ENCODE measurements at places on chromosomes 16 and 17. TPM values are rescaled to one million over a fixed set of nuclear protein-coding genes. Genes with fewer than 3 reads are reported as not detected.

The HCFC1R1 gene
- total RNA-seq: 66.2 TPM

The TMC5 gene
- total RNA-seq: 1.8 TPM

The FAM171A2 gene
- 23.9 TPM for total RNA-seq

The XAF1 gene
- total RNA-seq: not detected

The GLIS2 gene
- 17.4 TPM for total RNA-seq

The C17orf50 gene
- not detected for total RNA-seq

The TMC8 gene
- total RNA-seq: 2.0 TPM

The DYNLRB2 gene
- not detected for total RNA-seq

The TEKT5 gene
- total RNA-seq: not detected

The RAD51D gene
- total RNA-seq: 13.7 TPM

The EVI2A gene
- not detected for total RNA-seq

The MPV17L gene
- 7.3 TPM for total RNA-seq

- H3K36me3 ChIP-seq: no peaks in the 10 kb centered on the region
- no peaks in the 10 kb centered on the region for H3K4me1 ChIP-seq
- H3K4me3 ChIP-seq: no peak overlapping the region
- no peak for DNase-seq
- H3K27ac ChIP-seq: no peak overlapping the region
- no peaks in the 10 kb centered on the region for H3K27me3 ChIP-seq
Observed at GRCh38 chr17:16989230-16989952, 17.5 kb upstream of the TNFRSF13B start.

GRCh38 chr17:68514831-68515635 lies 2.8 kb downstream of the PRKAR1A start:
- no peaks in the 10 kb centered on the region for H3K4me1 ChIP-seq
- no peak for DNase-seq
- no peaks in the 10 kb centered on the region for H3K27me3 ChIP-seq
- H3K27ac ChIP-seq: no peak overlapping the region
- peak overlapping the region; percentile 85 for H3K4me3 ChIP-seq
- H3K36me3 ChIP-seq: peaks cover 10% of the 10 kb centered on the region

DNA sequence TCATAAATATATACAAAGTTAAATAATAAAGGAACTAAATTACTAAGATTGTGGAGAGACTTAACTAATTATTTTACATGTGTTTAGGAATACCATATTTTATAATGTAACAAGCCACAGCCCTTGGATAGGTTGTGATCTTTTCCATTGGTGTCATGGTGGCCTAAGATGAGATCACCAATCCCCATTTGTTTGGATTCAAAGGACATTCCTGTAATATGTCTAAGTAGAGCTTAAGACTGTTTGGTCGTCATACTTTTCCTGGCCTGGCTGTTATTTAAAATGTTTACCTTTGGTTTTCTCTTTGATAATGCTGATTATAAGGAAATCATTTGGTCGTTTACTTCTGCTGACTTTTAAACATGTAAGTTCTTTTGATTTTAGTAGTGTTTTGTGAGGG lies 118.1 kb downstream of the NLK start:
- H3K27me3 ChIP-seq: no peaks in the 10 kb centered on the region
- H3K36me3 ChIP-seq: no peaks in the 10 kb centered on the region
- H3K27ac ChIP-seq: no peak overlapping the region
- H3K4me3 ChIP-seq: no peak overlapping the region
- DNase-seq: no peak

DNA sequence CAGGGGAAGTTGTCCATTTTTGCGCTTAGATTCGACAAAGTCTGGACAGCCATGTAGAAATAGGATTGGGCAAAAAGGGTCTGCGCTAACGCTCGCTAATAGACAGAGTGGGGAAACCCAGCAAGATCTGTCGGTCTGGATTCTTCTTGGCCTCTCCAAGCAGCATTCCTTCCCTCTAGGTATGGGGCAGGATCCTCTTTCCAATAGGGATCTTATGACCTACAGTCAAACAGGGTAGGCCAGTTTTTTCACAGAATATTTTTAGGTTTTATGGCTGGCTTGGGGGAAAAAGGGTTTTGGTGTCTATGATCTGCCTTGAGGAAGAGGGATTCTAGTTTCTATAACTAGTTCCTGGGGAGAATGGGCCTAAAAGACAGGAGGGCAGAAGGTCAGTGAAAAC lies 26.0 kb upstream of the GPT2 start:
- no peak overlapping the region for H3K27ac ChIP-seq
- H3K4me1 ChIP-seq: no peaks in the 10 kb centered on the region
- H3K36me3 ChIP-seq: no peaks in the 10 kb centered on the region
- H3K27me3 ChIP-seq: no peaks in the 10 kb centered on the region
- no peak overlapping the region for H3K4me3 ChIP-seq
- no peak for DNase-seq

- H3K4me3 ChIP-seq: no peak overlapping the region
- H3K27me3 ChIP-seq: no peaks in the 10 kb centered on the region
- no peaks in the 10 kb centered on the region for H3K4me1 ChIP-seq
Observed at GRCh38 chr16:65538976-65539375, 417.1 kb upstream of the CDH11 start.

DNA sequence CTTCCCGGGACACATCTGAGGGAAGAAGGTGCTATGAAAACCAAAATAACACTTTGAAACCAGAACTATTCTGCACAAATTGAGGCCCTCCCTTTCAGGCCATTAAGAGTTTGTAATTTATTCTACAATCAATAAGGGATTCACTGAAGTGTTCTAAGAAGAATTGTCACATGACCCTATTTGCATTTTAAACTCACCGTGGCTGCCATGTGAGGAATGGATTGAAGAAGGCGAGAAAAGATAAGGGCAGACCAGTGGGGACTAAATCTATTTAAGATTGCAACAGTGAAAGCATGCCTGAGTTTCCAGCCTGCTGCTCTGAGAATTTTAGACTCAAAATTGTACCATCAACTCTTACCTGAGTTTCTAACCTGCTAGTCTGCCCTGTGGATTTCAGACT lies 408.8 kb upstream of the SALL1 start:
- no peak overlapping the region for H3K4me3 ChIP-seq
- H3K4me1 ChIP-seq: no peaks in the 10 kb centered on the region
- H3K27ac ChIP-seq: no peak overlapping the region
- no peaks in the 10 kb centered on the region for H3K27me3 ChIP-seq
- H3K36me3 ChIP-seq: no peaks in the 10 kb centered on the region

DNA sequence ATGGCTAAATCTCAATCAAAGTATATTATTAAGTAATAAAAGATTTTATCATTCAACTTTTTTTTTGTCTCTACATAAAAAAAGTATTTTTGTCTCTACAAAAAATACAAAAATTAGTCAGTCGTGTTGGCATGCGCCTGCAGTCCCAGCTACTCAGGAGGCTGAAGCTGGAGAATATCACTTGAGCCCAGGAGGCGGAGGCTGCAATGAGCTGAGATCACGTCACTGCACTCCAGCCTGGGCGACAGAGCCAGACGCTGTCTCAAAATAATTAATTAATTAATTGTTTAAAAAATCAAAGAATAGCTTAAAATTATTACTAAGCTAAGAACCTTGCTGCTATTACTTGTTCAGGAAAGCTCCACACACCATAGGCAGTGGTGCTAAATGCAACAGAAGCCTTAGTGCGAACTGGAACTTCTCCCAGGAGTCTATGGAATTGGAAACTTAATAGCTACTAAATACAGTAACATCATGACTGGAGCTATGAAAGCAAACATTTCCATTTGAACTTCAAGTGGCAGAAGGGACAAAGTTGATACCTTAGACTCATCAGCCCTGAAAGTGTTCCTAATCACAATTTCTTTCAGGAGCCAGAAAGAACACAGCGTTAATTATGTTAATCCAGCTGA lies 22.6 kb downstream of the ADCY9 start:
- H3K36me3 ChIP-seq: no peaks in the 10 kb centered on the region
- no peak for DNase-seq
- peaks cover 4% of the 10 kb centered on the region for H3K4me1 ChIP-seq
- H3K27ac ChIP-seq: no peak overlapping the region
- no peaks in the 10 kb centered on the region for H3K27me3 ChIP-seq

GRCh38 chr17:7403043-7403726 lies 712 bp downstream of the TMEM256 start:
- H3K27ac ChIP-seq: no peak overlapping the region
- no peaks in the 10 kb centered on the region for H3K27me3 ChIP-seq
- no peak for DNase-seq
- H3K4me3 ChIP-seq: peak overlapping the region; percentile 75

GRCh38 chr17:43636426-43636825 lies 25.3 kb downstream of the MEOX1 start:
- no peaks in the 10 kb centered on the region for H3K4me1 ChIP-seq
- no peak overlapping the region for H3K4me3 ChIP-seq
- no peaks in the 10 kb centered on the region for H3K27me3 ChIP-seq
- no peak for DNase-seq
- no peak overlapping the region for H3K27ac ChIP-seq

- H3K4me3 ChIP-seq: no peak overlapping the region
- H3K4me1 ChIP-seq: no peaks in the 10 kb centered on the region
- no peak overlapping the region for H3K27ac ChIP-seq
- H3K27me3 ChIP-seq: peaks cover 9% of the 10 kb centered on the region
- no peak for DNase-seq
- H3K36me3 ChIP-seq: no peaks in the 10 kb centered on the region
Observed at GRCh38 chr17:46785696-46786095, 32.8 kb downstream of the WNT3 start.

- no peaks in the 10 kb centered on the region for H3K36me3 ChIP-seq
- H3K4me1 ChIP-seq: no peaks in the 10 kb centered on the region
- H3K27ac ChIP-seq: no peak overlapping the region
- H3K4me3 ChIP-seq: no peak overlapping the region
- H3K27me3 ChIP-seq: no peaks in the 10 kb centered on the region
- no peak for DNase-seq
Observed at GRCh38 chr16:73323880-73324279, 276.0 kb upstream of the ZFHX3 start.

- no peaks in the 10 kb centered on the region for H3K36me3 ChIP-seq
- H3K27me3 ChIP-seq: no peaks in the 10 kb centered on the region
- DNase-seq: no peak
- H3K4me3 ChIP-seq: no peak overlapping the region
- no peaks in the 10 kb centered on the region for H3K4me1 ChIP-seq
- H3K27ac ChIP-seq: no peak overlapping the region
Observed at GRCh38 chr16:57898961-57899360, 72.0 kb downstream of the CNGB1 start.

- DNase-seq: peak; percentile 59
- no peak overlapping the region for H3K4me3 ChIP-seq
- no peak overlapping the region for H3K27ac ChIP-seq
- H3K4me1 ChIP-seq: peaks cover 33% of the 10 kb centered on the region
- H3K27me3 ChIP-seq: no peaks in the 10 kb centered on the region
Observed at GRCh38 chr16:13014476-13014875, 113.1 kb downstream of the SHISA9 start.

DNA sequence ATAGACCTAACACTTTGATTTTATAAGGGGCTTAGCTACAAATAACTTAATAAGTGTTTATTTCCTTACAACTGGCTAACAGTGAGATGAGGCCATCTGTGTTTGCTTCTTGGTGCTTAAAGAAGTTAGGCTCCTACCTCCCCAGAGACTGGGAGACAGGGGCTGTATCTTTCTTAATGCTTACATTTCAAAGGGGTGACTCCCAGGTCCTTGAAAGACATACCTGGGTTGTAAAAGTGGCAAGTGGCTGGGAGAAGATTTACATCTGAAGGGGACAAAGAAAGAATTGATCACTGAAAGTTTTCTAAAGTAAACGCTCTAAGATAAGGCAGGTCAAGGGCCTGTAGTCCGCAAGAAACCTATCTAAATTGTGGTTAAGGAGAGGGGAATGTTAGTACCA lies 196.8 kb downstream of the CNTNAP4 start:
- H3K4me1 ChIP-seq: no peaks in the 10 kb centered on the region
- peak; percentile 21 for DNase-seq
- H3K36me3 ChIP-seq: no peaks in the 10 kb centered on the region
- no peak overlapping the region for H3K4me3 ChIP-seq
- H3K27ac ChIP-seq: no peak overlapping the region
- H3K27me3 ChIP-seq: peaks cover 43% of the 10 kb centered on the region

- DNase-seq: peak; percentile 93
- H3K4me1 ChIP-seq: peaks cover 29% of the 10 kb centered on the region
- H3K27ac ChIP-seq: no peak within 1 kb of the TSS
- H3K36me3 ChIP-seq: peaks cover 9% of the 10 kb centered on the region
- H3K4me3 ChIP-seq: peak within 1 kb of the TSS; percentile 60
Observed at GRCh38 chr17:17496189-17497064, at the start of gene RASD1. TSS of gene RASD1 (minus strand) at chr17:17496395. CDS start at chr17:17496181, 214 bp downstream.

- H3K36me3 ChIP-seq: no peaks in the 10 kb centered on the region
- H3K27me3 ChIP-seq: peaks cover 19% of the 10 kb centered on the region
- H3K4me1 ChIP-seq: no peaks in the 10 kb centered on the region
- peak; percentile 83 for DNase-seq
Observed at GRCh38 chr16:3187798-3188674, at the start of gene OR1F1. TSS of gene OR1F1 (plus strand) at chr16:3188204.

- H3K36me3 ChIP-seq: no peaks in the 10 kb centered on the region
- H3K4me3 ChIP-seq: no peak within 1 kb of the TSS
- DNase-seq: no peak
- H3K27me3 ChIP-seq: no peaks in the 10 kb centered on the region
- H3K4me1 ChIP-seq: no peaks in the 10 kb centered on the region
- H3K27ac ChIP-seq: no peak within 1 kb of the TSS
Observed at GRCh38 chr17:34319039-34319483, at the start of gene CCL8. TSS of gene CCL8 (plus strand) at chr17:34319435. CDS start at chr17:34319502, 67 bp downstream.

- H3K4me3 ChIP-seq: peak overlapping the region; percentile 95
- H3K4me1 ChIP-seq: peaks cover 4% of the 10 kb centered on the region
Observed at GRCh38 chr17:51165680-51166197, 472 bp upstream of the NME2 start.

- no peaks in the 10 kb centered on the region for H3K27me3 ChIP-seq
- H3K27ac ChIP-seq: no peak overlapping the region
- no peak overlapping the region for H3K4me3 ChIP-seq
- no peak for DNase-seq
- no peaks in the 10 kb centered on the region for H3K36me3 ChIP-seq
- no peaks in the 10 kb centered on the region for H3K4me1 ChIP-seq
Observed at GRCh38 chr16:5905935-5906334, 808.3 kb upstream of the EEF2KMT start.

GRCh38 chr17:39612291-39612894 lies 4.7 kb upstream of the NEUROD2 start:
- no peak overlapping the region for H3K27ac ChIP-seq
- no peak overlapping the region for H3K4me3 ChIP-seq
- no peaks in the 10 kb centered on the region for H3K36me3 ChIP-seq
- no peak for DNase-seq

- H3K4me1 ChIP-seq: peaks cover 4% of the 10 kb centered on the region
- H3K27me3 ChIP-seq: no peaks in the 10 kb centered on the region
- no peaks in the 10 kb centered on the region for H3K36me3 ChIP-seq
- no peak for DNase-seq
- H3K27ac ChIP-seq: no peak overlapping the region
Observed at GRCh38 chr17:12738624-12739023, 50.7 kb upstream of the ARHGAP44 start.

GRCh38 chr17:65355246-65355645 lies 206.2 kb downstream of the AXIN2 start:
- no peak overlapping the region for H3K27ac ChIP-seq
- no peaks in the 10 kb centered on the region for H3K36me3 ChIP-seq
- H3K27me3 ChIP-seq: no peaks in the 10 kb centered on the region
- no peak overlapping the region for H3K4me3 ChIP-seq
- H3K4me1 ChIP-seq: no peaks in the 10 kb centered on the region
- DNase-seq: no peak

- H3K27me3 ChIP-seq: no peaks in the 10 kb centered on the region
- 0 out of 2 replicates have a peak, but pooled peaks cover 4% of the 10 kb centered on the region for H3K4me1 ChIP-seq
- H3K36me3 ChIP-seq: no peaks in the 10 kb centered on the region
Observed at GRCh38 chr16:83706394-83706793, 101.4 kb upstream of the HSBP1 start.
